Mononuclear cell (primary cell): ENCODE measurements at places on chromosomes 2 and 18. TPM values are rescaled to one million over a fixed set of nuclear protein-coding genes. Genes with fewer than 3 reads are reported as not detected.

Gene CCDC102B
- total RNA-seq, result 4.1 TPM

Gene TUBA4B
- total RNA-seq, result not detected

Gene PLCL1
- total RNA-seq, result 23.4 TPM

Gene PSD4
- total RNA-seq, result 47.2 TPM

Gene SFT2D3
- total RNA-seq, result 14.8 TPM

Gene FBXO15
- 0.63 TPM for total RNA-seq
